Activated naive CD8-positive, alpha-beta T cell treated with anti-CD3 and anti-CD28 coated beads for 36 hours (primary cell): ENCODE measurements at places on chromosomes 12 and 14.
A peak's percentile ranks its signal among the peaks of the same experiment; 100 is the strongest.

- peaks cover 3% of the 10 kb centered on the region for H3K36me3 ChIP-seq
- H3K4me1 ChIP-seq, result peaks cover 61% of the 10 kb centered on the region
- H3K27me3 ChIP-seq, result no peaks in the 10 kb centered on the region
- H3K4me3 ChIP-seq, result no peak overlapping the region
- peak overlapping the region; percentile 85 for H3K27ac ChIP-seq
These were observed 154.3 kb upstream of the CCND2 start for GRCh38 chr12:4119157-4119761.

- no peaks in the 10 kb centered on the region for H3K4me1 ChIP-seq
- DNase-seq, result no peak
- H3K27ac ChIP-seq, result no peak overlapping the region
- H3K36me3 ChIP-seq, result no peaks in the 10 kb centered on the region
These were observed 26.4 kb downstream of the KCNK13 start for GRCh38 chr14:90088176-90088575.

- peaks cover 19% of the 10 kb centered on the region for H3K4me1 ChIP-seq
- peak; percentile 75 for DNase-seq
- H3K36me3 ChIP-seq, result no peaks in the 10 kb centered on the region
- no peaks in the 10 kb centered on the region for H3K27me3 ChIP-seq
These were observed 17.1 kb downstream of the FOS start for GRCh38 chr14:75295491-75296345.

- H3K27me3 ChIP-seq, result no peaks in the 10 kb centered on the region
- DNase-seq, result no peak
- H3K27ac ChIP-seq, result no peak overlapping the region
- peaks cover 2% of the 10 kb centered on the region for H3K4me1 ChIP-seq
These were observed 213.0 kb downstream of the ADAMTS20 start for GRCh38 chr12:43338848-43339526.

- no peak for DNase-seq
- H3K4me1 ChIP-seq, result peaks cover 11% of the 10 kb centered on the region
- H3K27me3 ChIP-seq, result no peaks in the 10 kb centered on the region
- no peak overlapping the region for H3K4me3 ChIP-seq
These were observed 1.3 kb upstream of the KRT8 start for GRCh38 chr12:52906191-52906601.

GRCh38 chr12:64243809-64244208 lies 21.7 kb upstream of the KICS2 start:
- H3K4me1 ChIP-seq, result no peaks in the 10 kb centered on the region
- no peaks in the 10 kb centered on the region for H3K27me3 ChIP-seq
- no peak overlapping the region for H3K27ac ChIP-seq

DNA sequence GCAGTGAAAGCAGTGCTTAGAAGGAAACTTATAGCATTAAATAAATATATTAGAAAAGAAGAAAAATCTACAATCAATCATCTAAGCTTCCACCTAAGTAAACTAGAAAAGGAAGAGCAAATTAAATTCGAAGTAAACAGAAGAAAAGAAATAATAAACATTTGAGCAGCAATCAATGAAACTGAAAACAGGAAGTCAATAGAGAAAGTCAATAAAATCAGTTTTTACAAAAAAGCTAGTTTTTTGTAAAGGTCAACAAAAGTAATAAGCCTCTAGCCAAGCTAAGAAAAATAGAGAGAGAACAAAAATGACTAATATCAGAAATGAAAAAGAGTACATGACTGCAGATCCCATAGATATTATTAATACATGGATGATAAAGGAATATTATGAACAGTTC lies 34.2 kb upstream of the KTN1 start:
- H3K36me3 ChIP-seq, result peaks cover 2% of the 10 kb centered on the region
- no peak overlapping the region for H3K4me3 ChIP-seq
- H3K4me1 ChIP-seq, result no peaks in the 10 kb centered on the region
- no peaks in the 10 kb centered on the region for H3K27me3 ChIP-seq

DNA sequence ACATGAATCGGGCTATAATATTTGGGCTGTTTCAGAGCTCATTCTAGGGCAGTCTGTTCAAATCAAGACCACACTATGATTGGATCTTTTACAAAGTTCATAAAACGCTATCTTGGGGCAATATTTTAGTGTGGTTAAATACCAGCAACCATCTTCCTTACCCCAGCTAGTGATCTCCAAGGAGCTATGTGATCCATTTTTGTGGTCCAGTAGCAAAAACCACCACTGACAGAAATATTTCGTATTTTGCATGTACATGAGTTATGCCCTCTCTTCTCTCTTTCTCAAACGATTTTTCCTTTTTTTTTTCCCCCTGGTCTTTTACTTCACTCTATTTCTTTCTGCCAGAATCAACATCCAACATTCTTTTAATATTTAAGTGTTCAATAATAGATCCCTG lies 280.6 kb upstream of the KITLG start:
- no peaks in the 10 kb centered on the region for H3K4me1 ChIP-seq
- no peak for DNase-seq
- H3K27me3 ChIP-seq, result no peaks in the 10 kb centered on the region
- H3K4me3 ChIP-seq, result no peak overlapping the region
- no peaks in the 10 kb centered on the region for H3K36me3 ChIP-seq
- H3K27ac ChIP-seq, result no peak overlapping the region

DNA sequence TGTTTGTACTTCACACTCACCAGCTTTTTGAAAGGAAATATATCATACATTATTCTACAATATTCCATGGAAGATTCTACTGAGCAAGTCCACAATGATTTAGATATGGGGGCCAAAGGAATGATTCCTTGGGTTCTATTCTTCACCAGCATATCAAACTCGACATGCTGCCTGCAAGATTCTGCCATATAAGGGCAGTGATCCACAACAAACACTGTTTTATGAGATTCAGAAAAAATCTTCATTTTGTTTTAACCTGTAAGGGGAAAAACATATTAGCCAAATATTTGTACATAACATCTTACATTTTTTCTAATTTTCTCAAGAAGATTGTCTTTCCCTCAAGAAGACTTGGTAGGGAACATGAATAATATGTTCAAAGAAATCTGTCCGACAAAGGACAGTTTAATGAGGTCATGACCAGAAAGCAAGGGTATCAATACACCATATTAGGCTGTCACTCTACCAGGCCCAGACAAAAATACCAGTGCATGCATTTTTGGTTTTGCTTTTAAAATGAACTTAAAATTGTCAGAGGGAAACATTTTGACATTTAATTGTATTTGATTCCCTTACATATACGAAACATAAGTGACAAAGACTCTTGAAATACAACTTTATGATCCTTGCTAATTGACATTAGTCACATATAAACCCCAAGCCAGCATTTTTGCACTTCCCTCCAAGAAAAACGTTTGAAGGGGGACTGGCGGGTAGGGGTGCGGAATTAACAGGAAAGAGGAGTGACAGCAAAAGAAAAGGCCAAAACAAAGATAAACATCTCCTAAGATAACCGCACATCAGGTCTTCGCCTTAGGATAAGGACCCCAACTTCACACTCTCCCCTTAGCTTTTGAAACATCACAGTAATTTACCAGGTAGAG lies 980 bp downstream of the INTS13 start:
- no peaks in the 10 kb centered on the region for H3K27me3 ChIP-seq
- H3K4me3 ChIP-seq, result peak overlapping the region; percentile 97
- peaks cover 37% of the 10 kb centered on the region for H3K36me3 ChIP-seq
- peaks cover 49% of the 10 kb centered on the region for H3K4me1 ChIP-seq

DNA sequence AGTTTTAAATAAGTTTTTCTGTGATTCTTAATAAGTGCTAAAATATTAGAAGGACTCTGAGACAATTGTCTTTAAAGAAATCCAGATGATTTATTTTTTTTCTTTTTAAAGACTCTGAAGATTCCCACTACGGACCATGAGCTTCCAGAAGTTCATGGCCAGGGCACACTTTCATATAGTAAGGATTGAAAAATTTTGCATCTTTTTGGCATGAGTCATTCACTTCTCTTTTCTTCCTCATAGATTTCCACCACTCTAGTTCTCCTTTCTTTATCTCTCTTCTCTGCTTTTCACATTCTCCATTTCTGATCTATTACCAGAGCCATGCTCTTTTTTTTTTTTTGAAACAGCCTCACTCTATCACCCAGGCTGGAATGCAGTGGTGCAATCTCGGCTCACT lies 385.8 kb downstream of the FLRT2 start:
- no peak overlapping the region for H3K4me3 ChIP-seq
- no peaks in the 10 kb centered on the region for H3K4me1 ChIP-seq
- DNase-seq, result no peak
- H3K36me3 ChIP-seq, result no peaks in the 10 kb centered on the region
